ENCODE measurements at places on chromosomes 12 and 14. TPM values are rescaled to one million over a fixed set of nuclear protein-coding genes. Genes with fewer than 3 reads are reported as not detected.

Gene GUCY2C
- total RNA-seq, result not detected

Gene ENDOU
- 0.27 TPM for total RNA-seq

Gene LRFN5
- total RNA-seq, result under 0.01 TPM

Gene ST8SIA1
- total RNA-seq, result 0.54 TPM

Gene AMHR2
- total RNA-seq, result 4.6 TPM

Gene VPS33A
- 15.1 TPM for total RNA-seq

Gene RPS6KL1
- 8.3 TPM for total RNA-seq

Gene OVCH1
- total RNA-seq, result not detected

Gene TSPAN19
- not detected for total RNA-seq

Gene DNAJC22
- not detected for total RNA-seq

Gene ERP27
- 1.3 TPM for total RNA-seq

Gene PPM1A
- 13.2 TPM for total RNA-seq

Gene SYNE3
- total RNA-seq, result 15.1 TPM

Gene HHIPL1
- under 0.01 TPM for total RNA-seq

Gene TTC8
- total RNA-seq, result 8.9 TPM

Gene SERPINA10
- total RNA-seq, result not detected

Gene TMPRSS12
- not detected for total RNA-seq

Gene PDE3A
- 0.81 TPM for total RNA-seq

Gene LRRK2
- total RNA-seq, result 0.81 TPM

Gene KANSL2
- 96.9 TPM for total RNA-seq

Gene HSPB8
- total RNA-seq, result not detected

Gene CIT
- 4.6 TPM for total RNA-seq

Gene RAB15
- 4.3 TPM for total RNA-seq

Gene DBX2
- not detected for total RNA-seq

Gene KRT85
- total RNA-seq, result not detected

Gene GLIPR1L2
- total RNA-seq, result 0.27 TPM

Gene GALC
- total RNA-seq, result 24.5 TPM

Gene AKAP3
- 1.1 TPM for total RNA-seq

Gene TAC3
- total RNA-seq, result not detected

Gene OAS1
- total RNA-seq, result 24.5 TPM

Gene ESPL1
- total RNA-seq, result 1.3 TPM

All from hematopoietic multipotent progenitor cell (in vitro differentiated cells).